ENCODE measurements at places on chromosomes 7 and 10. TPM values are rescaled to one million over a fixed set of nuclear protein-coding genes. Genes with fewer than 3 reads are reported as not detected.

DNA sequence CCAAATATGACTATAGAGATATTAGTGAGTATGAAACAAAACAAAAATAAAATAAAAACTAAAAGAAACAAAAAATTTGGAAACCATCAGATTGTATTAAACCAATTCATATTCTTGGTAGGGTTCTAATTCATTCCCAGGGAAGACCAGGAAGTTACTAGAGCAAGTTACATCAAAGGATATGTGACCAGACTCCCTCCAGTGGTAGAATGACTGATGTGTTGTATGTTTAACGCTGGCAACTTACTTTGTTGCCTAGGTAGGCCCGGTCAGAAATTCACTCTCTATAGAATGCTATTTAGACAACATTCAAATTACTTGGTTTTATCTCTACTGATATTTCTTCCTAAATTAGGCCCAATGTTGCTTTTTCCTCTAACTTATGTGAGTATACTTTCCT lies 5.2 kb downstream of the PHYHIPL start:
- no peak for DNase-seq

GRCh38 chr7:48084727-48085432 lies 4.2 kb upstream of the UPP1 start:
- DNase-seq = peak; percentile 57

The FGFBP3 gene
- total RNA-seq = 2.9 TPM

- no peak for DNase-seq
These were observed 63.4 kb upstream of the C1QL3 start for GRCh38 chr10:16585103-16585502.

DNA sequence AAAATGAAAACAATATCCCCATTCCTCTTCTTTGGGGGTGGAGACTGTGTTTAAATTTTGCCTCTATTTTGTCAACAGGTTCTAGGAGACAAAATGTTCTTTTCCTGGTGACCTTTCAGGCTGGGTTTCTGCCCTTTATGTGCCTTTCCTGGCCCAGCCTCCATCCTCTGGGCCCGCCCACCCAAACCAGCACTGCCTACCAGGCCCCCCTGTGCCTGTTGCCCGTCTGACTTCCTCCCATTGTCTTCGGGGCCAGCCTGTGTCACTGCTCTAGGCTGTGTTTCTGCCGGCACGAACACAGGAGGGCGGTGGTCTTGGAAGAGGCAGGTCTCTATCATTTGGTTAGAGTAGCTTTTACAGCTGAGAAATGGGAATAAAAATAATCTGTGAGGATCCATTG lies 13.9 kb downstream of the TSPAN14 start:
- no peak for DNase-seq

DNA sequence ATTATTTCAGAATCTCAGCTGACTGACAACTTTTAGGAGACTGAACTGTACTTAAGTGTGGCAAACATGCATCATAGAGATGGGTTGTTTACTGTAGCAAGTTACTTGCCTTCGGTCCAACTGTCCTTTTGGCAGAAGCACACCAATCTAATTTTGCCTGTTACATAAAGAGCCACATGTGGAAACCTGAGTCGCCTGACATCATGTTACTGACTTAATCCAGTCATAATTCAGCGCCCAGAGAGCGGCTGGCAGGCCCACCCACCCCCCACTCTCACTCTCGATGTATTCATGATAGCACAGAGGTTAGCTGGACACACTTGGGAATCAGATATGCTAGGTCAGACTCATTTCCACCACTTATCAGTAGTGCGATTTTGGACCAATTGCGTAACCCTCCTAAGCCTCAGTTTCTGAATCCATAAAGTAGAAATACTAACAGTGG lies 57.3 kb upstream of the CAPZA2 start:
- DNase-seq = no peak

The CEP55 gene
- total RNA-seq = 45.9 TPM

The ANKRD7 gene
- 1.2 TPM for total RNA-seq

The EPO gene
- total RNA-seq = not detected

DNA sequence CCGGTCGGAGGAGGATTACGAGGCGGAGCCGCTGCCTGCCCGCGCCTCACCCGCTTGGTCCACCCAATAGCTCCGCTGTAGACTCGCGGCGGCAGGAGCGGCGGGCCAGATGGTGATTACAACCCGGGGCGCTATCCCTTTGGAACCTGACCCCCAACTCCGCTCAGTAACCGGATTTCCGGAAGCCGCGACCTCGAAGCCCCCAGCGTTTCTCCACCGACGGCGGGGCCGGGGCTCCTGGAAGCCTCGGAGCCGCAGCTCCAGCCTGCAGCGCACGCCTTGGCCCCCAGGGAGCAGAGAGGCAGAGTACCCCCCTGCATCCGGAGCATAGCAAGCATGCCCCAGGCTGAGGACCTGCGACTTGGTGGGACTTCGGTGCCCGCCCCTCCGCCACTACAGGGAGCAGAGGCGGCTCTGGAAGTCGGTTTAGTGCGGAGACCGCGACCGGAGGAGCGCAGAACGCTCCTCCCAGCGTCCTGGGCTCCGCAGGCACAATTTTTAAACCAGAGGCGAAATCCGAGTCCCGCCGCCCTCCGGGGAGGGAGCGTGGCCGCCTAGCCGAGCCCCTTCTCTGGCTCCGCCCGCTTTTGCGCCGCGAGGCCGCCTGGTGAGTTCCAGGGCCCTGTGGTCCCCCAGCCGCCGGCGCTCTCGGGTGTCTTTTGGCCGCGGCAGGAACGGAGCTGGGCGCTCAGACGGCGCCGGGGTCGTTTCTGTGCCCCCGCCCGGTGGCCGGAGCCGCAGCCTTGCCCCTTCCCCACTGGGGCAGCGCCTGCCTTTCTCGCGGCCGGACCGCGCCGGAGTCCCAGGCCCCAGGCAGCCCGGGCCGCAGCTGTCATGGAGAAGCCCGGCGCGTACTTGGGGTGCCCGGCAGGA lies 28.2 kb upstream of the BMS1 start:
- peak; percentile 60 for DNase-seq

The STEAP1B gene
- total RNA-seq = 0.19 TPM

DNA sequence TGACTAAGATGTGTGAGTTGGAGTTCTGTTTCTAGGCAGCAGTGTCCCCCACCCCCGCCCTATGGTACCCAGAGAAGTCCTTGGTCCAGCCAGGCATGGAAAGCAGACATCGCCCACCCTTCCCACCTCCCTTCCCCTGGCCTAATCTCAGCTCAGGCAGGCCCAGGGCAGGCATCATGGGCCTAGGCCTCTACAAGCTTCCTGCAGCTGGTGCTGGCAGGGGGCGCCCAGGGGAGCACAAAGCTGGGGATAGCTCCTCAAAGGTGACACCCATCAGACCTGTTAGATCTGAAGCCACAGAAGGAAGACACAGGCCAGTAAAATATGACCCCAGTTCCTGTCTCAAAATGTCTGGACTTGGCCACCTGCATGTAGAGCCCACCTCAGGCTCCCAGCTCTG lies 18.9 kb upstream of the UNC5B start:
- DNase-seq = no peak

- no peak for DNase-seq
These were observed 112.6 kb downstream of the PRKAG2 start for GRCh38 chr7:151764056-151764920.

GRCh38 chr10:60382946-60383681 lies 6.6 kb downstream of the ANK3 start:
- DNase-seq = no peak

The LRRN3 gene
- 187 TPM for total RNA-seq

- DNase-seq = no peak
These were observed 84.6 kb upstream of the LYZL1 start for GRCh38 chr10:29204070-29204800.

The AKR1C2 gene
- not detected for total RNA-seq

GRCh38 chr10:50511492-50512213 lies 112.1 kb downstream of the SGMS1 start:
- no peak for DNase-seq

GRCh38 chr10:110612629-110613028 lies 31.5 kb upstream of the RBM20 start:
- no peak for DNase-seq

The SRPK2 gene
- total RNA-seq = 41.0 TPM

DNA sequence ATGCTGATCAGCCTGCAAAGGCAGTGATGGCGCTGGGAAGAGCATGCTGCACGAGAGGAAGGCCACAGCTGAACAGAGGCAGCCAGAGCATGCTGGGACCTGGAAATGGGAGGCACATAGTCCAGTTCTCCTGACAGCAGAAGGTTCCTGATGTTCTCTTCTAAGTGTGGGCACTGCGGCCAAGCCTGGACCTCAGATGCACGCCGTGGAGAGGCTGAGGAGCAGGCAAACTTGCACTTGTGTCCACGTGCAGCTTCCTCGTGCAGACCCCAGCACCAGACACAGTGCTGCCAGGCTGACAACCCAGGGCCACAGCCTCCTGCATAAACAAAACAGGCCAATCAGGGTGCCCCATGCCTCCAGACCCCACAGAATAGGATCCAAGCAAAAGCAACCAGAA lies 93.5 kb upstream of the LANCL2 start:
- no peak for DNase-seq

GRCh38 chr10:96217711-96218110 lies 53.7 kb downstream of the BLNK start:
- no peak for DNase-seq

- no peak for DNase-seq
These were observed 22.5 kb downstream of the KMT2E start for GRCh38 chr7:105036217-105037168.

The ACSL5 gene
- total RNA-seq = 59.5 TPM

DNA sequence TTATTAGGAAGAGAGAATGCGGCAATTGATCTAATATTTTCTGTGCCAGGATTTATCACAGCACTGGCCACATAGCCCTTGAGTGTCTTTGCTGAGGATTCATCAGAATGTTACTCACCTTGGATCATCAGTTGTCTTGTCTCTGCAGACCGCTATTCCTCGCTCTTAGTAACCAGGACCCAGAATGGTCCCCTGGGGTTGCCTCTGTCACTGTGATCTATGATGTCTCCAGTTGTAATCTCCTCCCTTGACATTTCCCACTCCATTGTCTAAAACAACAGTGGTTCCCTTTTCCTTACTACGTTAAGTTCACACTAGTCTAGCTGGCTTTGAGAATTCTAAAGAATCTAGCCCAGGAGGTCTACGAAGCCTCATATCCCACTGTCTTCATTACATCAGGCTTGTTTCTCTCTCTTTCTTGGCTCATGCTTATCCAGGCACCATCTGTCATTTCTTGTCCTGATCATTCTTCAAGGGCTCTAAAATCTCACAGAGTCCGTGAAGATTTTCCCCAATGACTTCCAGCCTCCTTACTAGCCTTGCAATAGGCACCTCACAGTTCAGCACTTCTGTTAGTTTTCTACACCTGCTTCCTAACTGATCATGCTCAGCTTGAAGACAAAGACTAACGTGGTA lies 125.8 kb downstream of the CUBN start:
- no peak for DNase-seq

The ZMIZ2 gene
- 120 TPM for total RNA-seq

- no peak for DNase-seq
These were observed 64.5 kb upstream of the BTBD16 start for GRCh38 chr10:122206471-122207065.

The KNDC1 gene
- total RNA-seq = 0.36 TPM

The GBX1 gene
- not detected for total RNA-seq

GRCh38 chr7:1233333-1234048 lies 819 bp downstream of the UNCX start:
- DNase-seq = no peak

- DNase-seq = no peak
These were observed 40.6 kb upstream of the VKORC1L1 start for GRCh38 chr7:65832281-65832680.

The SUN3 gene
- not detected for total RNA-seq

GRCh38 chr7:28700096-28700495 lies 258.0 kb downstream of the TRIL start:
- DNase-seq = no peak

DNA sequence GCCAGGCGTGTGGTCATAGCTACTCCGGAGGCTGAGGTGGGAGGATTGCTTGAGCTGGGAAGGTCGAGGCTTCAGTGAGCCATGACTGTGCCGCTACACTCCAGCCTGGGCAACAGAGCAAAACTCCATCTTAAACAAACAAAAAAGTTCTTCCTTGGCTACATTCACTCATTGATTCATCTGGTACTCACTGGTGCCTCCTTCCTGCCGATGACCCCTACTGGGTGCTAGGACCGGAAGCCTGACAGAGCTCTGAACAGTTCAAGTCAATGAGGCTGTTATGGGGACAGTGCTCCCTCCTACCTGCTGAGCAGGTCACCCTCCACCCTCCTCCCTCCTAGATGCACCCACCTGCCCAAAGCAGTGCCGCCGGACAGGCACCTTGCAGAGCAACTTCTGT lies 4.9 kb downstream of the PCOLCE start:
- DNase-seq = no peak

The SH2D4B gene
- 0.14 TPM for total RNA-seq

DNA sequence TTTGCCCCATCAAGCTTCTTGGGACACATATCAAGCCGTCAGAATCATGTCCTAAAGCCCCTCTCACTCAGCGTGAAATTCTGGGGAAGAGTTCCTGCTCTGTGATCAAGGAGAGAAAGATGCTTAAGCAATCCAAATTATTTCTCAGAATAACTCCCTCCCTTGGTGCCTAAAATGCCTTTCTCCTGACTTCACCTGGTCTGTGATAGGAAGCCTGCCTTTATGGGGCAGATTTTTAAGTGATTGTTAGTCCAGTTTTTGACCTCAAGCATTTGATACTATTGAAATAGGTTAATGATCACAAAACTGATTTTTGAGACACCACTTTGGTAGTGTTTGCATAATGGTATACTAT lies 76.4 kb upstream of the MAGI2 start:
- DNase-seq = no peak

The SPDYE16 gene
- total RNA-seq = 0.22 TPM

DNA sequence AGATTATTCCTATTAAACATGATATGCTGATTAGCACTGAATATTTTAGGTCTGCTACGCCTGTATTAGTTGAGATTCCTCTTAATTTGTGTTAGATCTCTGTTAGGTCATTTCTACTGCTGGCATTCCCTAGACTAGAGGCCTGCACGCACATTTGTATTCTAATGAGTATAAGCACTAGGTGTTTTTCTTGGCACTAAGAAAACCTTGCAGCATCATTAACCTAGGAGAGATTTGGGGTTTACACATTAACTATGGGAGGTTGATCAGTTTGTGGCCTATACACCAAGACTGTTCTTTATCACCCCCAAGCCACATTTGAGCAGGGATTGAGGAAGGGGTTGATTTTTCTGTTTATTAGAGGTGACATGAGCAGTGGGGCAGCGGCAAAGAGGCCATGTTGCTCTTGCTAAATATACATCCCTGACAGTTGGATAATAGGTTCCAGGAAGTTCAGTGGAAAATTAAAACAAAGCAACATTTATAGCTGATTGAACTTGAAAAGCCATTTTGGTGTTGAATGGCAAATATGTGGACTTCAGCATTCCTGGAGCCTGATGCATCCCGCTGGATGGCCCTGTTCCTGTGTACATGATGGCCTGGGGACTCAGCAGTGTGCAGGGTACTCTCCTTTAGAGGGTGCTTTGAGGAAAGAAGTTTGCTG lies 65.2 kb downstream of the GBF1 start:
- DNase-seq = no peak

Data from activated naive CD8-positive, alpha-beta T cell treated with anti-CD3 and anti-CD28 coated beads, Interleukin-2, amount 10 ng/mL, durations not matched to agents 7 days and 5 days (primary cell).